Stimulated activated CD4-positive, alpha-beta T cell treated with anti-CD3 and anti-CD28 coated beads, Interleukin-1b, Interleukin-23, amount 100 ng/mL, for 1 hour (primary cell): ENCODE measurements at places on chromosomes 1 and 21.

DNA sequence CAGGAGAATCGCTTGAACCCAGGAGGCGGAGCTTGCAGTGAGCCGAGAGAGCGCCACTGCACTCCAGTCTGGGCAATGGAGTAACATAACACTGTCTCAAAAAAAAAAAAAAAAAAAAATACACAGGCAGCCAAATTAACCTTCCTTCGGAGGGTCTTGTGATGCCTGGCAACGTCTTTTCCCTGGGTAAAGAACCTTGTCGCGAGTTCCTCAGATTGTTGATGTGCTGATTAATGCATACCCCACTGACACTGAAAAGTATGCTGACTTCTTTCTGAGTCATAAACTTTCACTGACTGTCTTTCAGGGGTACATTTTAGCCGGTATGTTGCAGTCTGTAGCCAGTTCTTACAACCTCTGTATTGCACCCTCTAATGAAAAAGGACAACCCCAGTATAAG lies 95.1 kb upstream of the SOD1 start:
- DNase-seq, result no peak

DNA sequence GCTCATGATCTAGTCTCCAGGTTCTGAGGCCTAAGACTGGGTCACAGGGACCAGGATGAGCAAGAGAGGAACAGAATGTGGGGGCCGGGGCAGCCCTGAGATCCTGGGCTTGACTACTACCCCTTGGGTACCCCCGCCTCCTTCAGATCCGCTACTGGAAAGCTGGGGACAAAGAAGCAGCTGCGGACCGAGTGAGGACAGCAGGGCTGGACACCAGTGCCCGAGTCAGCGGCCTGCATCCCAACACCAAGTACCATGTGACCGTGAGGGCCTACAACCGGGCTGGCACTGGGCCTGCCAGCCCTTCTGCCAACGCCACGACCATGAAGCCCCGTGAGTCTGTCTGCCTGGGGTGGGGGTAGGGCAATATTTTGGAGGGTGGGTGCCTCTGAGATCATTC lies 12.5 kb downstream of the TMEM81 start:
- DNase-seq, result no peak

DNA sequence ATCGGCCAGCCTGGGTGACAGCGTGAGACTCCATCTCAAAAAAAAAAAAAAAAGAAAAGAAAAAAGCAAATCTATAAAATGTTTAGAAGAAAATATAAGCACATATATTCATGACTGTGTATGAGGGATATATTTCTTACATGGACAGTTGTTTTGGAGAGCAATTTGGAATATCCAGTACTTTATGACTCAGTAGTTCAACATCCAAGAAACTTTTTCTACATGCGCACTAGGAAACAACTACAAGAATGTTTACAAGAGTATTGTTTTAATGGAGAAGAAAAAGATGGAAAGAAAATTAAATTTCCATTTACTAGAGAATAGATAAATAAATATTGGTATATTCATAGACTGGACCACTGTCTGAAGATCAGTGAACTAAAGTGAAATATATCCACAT lies 77.5 kb downstream of the MAST2 start:
- DNase-seq, result no peak

DNA sequence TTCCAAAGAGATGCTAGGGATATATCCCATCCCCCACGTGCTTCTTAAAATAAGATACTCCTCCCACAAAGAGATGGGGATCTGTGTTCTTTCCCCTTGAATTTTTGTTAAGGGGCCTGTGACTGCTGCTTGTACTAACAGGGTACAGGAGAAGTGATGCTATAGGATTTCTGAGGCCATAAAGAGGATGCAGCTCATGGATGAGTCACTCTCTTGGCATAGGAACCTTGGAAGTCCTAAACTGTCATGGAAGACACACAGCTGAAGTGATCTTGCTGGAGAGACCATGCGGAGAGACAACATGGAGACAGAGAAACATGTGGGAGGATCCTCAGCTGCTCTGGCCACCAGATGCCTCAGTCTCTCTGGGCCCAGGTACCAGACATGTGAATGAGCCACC lies 157.2 kb downstream of the S1PR1 start:
- no peak for DNase-seq

DNA sequence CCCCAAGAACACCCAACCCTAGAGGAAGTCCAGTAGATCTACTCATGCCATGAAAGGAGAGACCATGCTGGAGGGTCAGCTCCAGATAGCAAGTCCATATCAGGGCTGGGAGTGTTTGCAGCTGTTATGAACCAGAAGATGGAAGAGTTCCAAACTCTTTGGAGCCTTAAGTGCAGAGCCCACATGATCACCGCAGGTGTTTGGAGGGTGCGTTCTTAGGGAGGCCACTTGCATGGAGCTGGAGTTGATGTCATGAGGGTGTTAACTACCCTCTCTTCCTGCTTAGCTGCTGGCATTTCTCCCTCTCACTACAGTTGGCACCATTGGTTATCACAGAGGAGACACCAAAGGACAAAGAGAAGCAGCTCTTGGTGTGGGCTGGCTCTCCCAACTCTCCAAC lies 616.9 kb downstream of the AJAP1 start:
- no peak for DNase-seq

DNA sequence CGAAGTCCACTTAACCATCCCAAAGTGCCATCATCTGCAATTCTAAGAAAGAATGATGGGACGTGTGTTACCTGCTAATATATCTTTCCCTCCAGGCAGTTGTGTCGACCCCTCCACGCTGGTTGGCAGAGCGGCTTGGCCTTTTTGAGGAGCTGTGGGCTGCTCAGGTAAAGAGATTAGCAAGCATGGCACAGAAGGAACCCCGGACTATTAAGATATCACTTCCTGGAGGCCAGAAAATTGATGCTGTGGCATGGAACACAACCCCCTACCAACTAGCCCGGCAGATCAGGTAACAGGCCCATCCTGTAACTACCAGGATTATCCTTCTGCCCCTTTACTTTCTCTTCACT lies 520 bp downstream of the TARS2 start:
- DNase-seq, result no peak

- DNase-seq, result no peak
Measured at GRCh38 chr1:172497230-172497629, 35.7 kb upstream of the SUCO start.

DNA sequence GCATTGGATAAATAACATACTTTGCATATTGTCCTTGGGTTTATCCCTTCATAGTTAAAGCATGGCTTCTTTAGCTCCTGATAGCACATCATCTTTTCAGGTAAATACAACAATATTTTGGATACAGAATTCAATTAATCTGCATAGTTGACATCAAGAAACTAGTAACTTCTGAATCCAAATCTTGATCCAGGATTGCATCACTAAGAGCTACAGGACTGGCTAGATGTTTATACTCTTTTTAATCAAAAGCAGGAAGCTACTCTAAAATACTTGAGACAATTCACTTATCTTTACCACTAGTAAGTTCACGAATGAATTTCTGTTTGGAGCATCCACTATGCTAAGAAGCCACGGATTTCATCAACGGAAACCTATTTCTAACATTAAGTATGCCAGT lies 54.2 kb upstream of the SLC44A3 start:
- no peak for DNase-seq

GRCh38 chr1:169624122-169624521 lies 5.8 kb downstream of the SELP start:
- DNase-seq, result no peak

- no peak for DNase-seq
Measured at GRCh38 chr1:152159144-152159543, at the start of gene RPTN. Gene RPTN (minus strand): TSS chr1:152159228. CDS start chr1:152157889, 1,339 bp downstream.

DNA sequence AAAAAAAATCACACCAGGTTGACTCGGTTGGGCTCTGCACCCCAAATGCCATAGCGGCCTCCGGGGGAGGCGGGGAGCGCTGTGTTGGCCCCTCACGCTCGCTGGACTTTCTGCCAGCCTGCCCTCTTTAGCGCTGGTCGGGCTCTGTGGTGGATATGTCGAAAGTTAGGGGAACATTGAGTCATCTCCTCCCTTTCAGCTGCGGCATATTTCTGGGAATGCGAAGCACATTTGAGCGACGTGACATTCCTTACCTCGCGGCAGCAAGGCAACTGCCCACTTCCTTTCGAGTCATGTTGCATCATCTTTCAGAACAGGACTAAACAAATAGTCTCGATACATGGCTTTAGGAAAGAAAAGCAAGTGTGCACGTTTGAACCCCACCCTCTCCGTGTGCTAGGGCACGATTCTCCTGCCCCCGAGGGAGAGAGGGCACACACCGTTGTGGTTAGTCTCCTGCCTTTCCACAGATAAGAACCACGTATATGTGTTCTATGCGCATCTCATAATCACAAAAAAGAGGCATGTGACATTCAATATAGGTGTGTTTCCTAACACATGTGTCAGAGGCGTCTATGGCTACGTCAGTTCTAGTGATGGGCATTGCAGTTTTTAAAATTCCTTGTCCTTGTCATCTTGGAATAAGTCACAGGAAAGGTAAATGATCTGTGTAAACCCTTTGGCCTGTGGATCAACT lies 105.9 kb upstream of the SLC45A1 start:
- DNase-seq, result no peak

GRCh38 chr1:197736685-197737084 lies 38.6 kb downstream of the DENND1B start:
- no peak for DNase-seq

DNA sequence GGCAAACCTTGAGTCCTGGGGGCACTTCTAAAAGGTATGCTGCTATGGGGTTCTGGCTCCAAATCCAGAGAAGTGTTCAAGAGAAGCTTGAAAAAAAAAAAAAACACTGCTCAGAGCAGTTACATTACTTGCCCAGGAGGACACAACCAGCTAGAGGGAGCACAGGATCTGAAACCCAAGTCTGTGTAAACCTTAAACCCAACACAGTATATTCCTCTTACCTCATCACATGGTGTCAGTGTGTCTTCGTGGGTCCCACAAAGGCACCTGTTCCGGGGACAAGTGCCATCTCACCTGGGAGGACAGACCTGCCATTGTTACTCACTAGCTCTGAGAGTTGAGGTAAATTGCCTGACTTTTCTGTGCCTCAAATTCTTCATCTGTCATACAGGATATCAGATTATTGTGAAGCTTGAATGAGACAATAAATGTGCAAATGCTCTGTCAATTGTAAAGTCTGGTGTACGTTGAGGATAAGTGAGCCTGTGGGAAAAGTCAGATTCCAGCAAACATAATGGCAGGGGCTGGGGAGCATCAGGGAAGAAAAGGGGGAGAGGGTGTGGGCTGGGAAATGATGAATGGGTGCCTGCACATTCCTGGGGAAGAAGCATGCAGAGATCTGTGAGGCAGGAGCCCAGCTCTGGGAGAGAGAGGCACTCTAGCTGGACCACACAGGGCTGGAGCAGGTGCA lies 170.4 kb upstream of the ZC3H12A start:
- DNase-seq, result no peak

DNA sequence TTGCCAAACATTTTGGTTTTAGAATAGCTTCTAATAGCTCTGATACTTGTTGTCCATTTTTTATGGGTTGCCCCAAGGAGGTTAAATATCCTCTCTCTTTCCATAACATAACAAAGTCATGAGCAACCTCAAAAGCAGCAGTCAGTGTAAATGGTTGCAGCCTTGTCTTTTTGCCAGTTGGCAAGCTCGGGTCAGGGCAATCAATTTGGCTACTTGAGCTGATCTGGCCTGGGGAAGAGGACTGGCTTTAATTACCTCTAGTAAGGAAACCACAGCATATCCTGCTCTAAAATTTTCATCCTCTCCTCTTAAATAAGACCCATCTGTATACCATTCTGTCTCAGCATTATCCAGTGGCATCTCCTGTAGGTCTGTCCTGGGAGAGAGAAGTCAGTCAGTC lies 21.2 kb upstream of the FMO4 start:
- DNase-seq, result no peak

DNA sequence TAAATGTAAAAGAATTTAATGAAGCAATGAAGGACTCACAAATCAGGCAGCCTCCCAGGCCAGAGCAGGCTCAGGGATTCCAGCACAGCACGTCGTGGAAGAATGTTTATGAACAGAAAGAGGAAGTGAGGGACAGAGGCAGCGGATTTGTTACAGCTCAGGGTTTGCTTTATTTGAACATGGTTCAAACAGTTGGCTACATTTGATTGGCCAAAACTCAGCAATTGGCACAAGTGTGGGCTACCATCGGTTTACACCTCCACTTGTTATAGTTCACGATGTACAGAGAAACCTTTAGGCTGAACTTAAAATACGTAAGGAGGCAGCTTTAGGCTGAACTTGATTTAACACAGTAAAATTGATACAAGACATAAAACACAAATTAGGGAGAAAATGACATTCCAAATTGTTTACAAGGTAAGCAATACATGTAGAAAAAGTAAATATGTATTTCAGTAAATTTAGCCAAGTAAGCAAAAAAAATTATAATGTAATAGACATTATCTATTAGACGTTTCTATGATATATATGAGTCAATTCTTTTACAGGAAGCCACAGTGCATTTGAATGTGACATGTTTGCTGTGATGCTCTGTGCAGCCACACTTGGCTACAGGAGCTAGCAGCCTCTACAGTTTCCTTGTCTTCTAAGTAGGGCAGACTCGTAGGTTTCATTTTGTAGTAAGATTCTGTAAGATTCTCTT lies 126.5 kb downstream of the ADSS2 start:
- no peak for DNase-seq

DNA sequence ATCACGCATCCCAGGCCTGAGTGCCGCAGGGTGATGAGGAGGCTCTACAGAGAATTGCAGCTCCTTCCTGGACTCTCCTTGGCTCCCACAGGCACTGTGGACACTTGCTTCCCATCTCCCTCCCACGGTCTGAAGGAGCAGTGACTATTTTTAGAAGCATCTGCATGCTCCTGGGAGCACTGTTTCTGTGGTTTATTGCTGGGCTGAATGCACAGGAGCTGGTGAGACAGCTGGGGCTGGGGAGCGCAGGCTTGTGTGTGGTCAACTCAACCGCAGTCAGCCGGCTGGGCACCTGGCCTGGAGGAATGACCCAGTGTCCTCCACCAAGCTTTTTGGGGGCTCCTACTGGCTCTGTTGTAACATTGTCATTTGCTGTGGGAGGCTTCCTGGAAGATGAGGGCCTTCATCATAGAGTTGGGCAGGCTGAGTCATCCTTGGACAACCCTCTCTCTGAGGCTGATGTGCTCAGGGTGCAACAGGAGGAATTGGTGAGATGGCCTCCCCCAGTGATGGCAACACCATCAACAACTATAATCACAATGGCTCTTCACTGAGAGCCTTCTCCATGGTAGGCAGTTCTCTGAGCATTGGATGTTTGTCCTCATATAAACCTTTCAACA lies 1.7 kb downstream of the NFASC start:
- no peak for DNase-seq

GRCh38 chr1:155801149-155801548 lies 55.9 kb downstream of the GON4L start:
- DNase-seq, result no peak

GRCh38 chr21:34693192-34693810 lies 24.5 kb downstream of the CLIC6 start:
- no peak for DNase-seq

DNA sequence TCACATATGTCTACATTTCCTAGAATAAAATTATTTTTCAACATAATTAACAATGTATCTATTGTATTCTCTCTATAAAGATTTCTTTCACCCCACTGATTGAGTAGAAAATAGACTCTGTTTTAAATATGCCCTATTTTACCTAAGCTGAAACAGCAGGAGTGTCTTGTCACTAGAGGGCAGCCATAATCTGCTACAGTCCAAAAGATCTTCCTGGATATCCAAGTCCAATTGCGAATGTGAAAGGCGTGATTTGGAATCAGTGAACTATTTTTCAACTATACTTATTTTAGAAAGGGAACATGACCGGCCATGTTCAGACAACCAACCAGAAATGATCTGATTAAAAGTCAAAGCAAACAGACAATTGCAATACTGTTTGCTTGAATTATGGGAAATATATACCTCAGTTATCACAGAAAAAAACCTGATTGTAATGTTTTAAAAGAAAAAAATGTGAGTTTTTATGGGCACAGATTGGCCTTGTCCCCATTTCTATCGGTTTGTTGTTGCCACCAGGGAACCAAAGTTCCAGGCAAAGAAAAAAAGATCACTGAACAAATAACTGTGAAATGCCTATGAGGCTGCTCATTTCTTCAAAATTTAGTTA lies 1211.0 kb upstream of the ADGRL4 start:
- no peak for DNase-seq
